ENCODE measurements at places on chromosomes 13 and 19.

- DNase-seq: no peak
Measured at GRCh38 chr13:53405616-53406015, 377.0 kb downstream of the OLFM4 start.

DNA sequence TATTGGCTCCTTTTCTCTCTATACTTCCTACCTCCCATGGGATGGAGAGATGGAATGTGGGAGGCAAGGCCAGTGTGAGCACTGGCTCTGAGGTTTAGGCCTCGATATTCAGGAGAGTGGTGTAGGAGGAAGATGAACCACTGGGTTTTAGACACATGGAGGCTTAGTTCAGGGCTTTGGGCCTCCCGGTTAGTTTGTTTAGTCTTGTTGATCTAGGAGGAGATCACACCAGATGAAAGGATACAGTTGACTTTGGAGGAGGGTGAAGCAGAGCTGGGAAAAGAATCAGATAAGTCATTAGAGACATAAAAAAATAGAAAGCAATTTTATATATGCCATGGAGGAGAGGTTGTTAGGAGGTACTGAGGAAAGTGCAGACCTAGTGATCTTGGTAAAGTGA, 30.9 kb downstream of the RNASEH2B start:
- no peak for DNase-seq

- no peak for DNase-seq
Measured at GRCh38 chr19:52963247-52963618, 552 bp upstream of the ZNF816 start.

GRCh38 chr13:50576156-50576555, 267.3 kb downstream of the DLEU7 start:
- no peak for DNase-seq

DNA sequence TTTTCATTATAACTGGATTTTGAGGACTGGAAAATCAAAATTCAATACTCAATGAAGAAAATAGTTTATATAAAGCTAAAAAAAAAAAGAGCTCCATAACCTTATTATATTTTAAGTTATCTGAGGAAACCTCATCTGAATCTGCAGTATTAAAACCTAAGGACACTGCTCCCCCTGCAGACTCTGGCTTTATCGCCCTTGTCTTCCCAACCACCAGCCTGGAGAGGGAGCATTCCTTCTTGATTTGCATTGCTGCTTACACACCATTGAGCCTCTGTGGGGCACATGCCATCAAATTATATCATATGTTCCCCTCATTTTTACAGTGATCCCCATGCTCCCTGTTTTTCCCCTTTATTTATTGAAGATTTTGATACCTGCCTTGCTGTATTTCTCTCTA, 871.4 kb upstream of the GPC6 start:
- DNase-seq: no peak

- DNase-seq: no peak
Measured at GRCh38 chr13:91540158-91540736, 141.8 kb downstream of the GPC5 start.

GRCh38 chr13:111620166-111620565, 299.7 kb downstream of the TEX29 start:
- no peak for DNase-seq

GRCh38 chr13:73593199-73593765, 534.5 kb downstream of the KLF5 start:
- no peak for DNase-seq

DNA sequence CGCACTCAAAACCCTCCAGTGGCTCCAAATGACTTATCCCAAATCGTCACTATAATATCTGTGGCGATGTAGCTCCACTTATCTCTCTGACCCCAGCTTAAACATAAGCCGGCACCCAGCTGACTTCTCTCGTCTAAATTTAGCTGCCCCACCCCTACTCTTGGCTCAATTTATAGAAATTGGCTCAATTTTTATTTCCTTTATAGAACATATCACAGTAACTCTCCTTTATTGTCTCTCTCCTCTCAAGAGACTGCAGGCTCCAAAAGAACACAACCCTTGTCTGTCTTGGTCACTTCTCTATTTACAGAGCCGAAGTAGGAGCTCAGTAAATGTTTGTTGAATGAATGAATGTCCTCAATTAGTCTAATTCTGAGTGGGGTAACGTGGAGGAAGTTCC, 805 bp downstream of the ZNF784 start:
- no peak for DNase-seq

- no peak for DNase-seq
Measured at GRCh38 chr19:8305798-8306197, 2.4 kb downstream of the CD320 start.

DNA sequence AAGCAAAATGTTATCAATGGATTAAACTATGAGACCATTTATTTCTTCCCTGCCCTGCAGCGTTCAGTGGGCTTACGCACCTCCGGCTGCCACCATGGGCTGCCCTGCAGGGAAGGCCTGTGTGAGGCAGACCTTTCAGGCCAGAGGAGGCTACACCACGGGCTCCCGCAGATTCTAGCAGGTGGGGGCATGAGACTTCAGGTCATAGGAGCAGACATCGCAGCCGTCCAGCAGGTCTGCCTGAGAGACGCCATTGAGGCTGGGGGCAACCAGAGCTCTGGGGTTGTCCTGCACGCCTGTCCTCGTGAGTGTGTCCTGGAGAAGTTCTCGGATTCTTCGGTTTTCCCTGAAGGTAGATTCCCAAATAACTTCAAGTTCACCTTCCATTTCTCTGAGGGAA, 9.4 kb upstream of the SLC7A9 start:
- no peak for DNase-seq

- no peak for DNase-seq
Measured at GRCh38 chr19:38019396-38019724, 112.4 kb downstream of the SIPA1L3 start.

DNA sequence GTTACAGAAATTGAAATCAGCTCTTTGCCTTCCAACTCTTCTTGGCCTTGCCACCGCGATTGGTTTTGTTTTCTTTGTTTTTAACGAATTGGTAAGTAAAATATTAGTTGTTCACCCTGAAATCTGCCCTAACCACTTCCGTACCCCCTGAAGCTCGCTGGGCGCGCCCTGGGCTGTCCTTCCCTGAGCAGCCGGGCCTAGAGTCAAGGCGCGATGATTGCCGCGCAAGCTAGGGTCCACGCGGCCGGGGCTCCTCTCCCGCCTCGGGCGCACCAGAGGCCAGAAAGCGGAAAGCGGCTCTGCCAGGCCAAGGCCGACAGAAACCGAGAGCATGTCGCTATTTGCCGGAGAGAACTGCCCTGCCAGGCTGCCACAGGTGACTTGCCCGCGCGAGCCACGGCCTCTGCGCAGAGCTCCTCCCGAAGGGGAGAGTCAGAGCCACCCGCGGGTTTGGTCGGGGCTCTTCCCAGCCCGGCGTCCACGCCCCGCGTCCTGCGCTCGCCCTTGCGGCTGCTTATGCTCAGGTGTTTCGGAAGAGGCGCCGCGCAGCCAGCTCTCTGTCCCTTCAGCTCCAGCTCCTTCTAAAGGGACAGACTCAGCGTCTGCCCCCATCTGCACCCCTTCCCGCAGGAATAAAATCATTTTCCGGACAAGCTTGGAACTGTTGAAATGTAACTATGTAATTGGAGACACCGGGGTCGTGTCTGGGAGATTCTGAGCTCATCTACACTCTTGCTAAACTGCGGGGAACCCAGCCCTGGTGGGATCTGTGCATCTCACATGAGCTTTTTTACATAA, 6.6 kb upstream of the CDX2 start:
- DNase-seq: no peak

DNA sequence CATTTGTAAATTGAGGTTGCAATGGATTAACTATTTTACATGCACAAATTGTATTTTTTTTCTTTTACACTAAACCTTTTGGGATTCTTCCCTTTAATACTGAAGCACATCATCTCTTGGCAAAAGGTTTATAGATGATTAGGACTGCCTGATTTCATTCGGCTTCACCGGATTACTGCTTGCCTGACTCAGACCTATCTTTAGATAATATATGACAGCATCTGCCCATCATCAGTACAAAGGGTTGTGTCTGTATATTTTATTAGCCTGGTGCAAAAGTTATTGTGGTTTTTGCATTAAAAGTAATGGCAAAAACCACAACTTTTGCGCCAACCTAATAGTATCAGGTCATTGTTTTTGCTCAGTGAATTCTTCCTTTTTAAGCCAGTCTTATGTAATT, 316.2 kb upstream of the HTR2A start:
- no peak for DNase-seq

GRCh38 chr19:27975419-27976005, 1237.4 kb downstream of the UQCRFS1 start:
- DNase-seq: no peak

DNA sequence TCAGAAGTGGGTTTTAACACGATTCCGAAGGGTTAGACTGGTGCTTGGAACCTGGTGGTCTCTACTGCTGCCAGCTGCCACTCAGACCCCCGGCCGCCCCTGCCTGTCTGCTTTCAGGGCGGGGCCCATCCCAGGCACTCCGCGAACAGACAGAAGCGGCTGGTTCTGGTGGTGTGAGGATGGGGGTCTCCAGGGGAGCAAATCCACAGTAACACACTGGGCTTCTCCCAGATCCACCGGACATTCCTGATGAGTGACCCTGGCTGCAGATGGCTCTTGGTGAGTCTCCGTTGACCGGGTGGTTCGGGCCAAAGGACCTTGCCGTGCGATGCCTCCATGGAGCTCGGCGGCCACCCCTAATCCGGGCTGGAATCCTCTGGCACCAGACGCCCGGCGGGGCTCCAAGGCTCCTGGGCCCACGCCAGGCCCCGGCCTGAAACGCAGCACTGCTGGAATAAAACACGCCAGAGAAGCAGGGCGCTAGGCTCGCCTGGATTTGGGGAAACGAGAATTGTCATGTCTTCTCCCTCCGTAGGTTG, 2.1 kb upstream of the PTBP1 start:
- DNase-seq: no peak

DNA sequence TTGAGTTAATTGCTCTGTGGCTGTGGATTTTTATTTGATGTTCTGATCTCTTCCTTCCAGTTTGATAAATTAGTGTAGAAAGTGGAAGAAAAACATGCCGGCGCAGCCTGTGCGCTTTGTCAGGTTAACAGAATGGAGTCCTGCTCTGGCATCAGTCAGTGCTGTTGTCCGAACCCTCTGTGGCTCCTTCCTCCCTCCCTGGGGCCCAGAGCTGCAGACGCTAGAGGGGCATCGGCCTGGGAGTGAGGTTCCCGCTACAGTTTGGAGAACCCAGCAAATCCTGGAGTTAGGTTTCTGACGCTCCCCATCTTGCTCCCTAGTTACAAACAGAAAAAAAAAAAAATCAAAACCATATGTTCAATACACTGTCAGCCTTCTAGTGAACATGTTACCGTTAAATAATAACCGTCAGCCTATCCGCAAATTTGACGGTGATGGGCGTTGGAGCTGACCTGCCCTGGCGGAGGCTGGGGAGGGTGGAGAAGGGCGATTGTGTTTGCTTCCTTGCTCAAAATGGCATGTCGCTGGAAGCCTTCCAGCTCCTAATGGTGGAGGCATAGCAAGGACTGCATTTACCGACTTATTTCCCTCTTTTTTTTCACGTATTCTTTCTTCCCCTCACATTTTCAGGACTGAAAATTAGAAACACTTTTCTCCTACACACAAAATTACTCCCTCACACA, 13.6 kb downstream of the MBNL2 start:
- DNase-seq: no peak

DNA sequence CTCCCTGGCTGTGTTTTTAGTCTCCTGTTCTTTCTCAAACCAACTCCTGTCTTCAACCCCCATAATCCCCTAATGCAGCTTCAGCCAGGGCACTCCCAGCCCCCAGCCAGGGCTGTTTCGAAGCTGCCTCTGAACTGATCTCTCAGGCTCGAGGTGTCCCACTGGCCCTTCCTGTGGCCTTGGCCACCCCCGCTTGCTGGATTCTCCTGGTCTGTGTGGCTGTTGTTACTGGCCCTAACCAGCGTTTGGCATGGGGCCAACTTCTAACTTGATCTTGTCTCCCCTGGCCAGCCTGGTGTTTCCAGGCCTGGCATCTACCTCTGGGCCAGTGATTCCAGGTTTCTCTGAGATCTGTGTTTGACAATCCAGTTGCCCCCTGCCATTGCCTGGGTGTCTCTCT, 11.0 kb downstream of the XAB2 start:
- no peak for DNase-seq

DNA sequence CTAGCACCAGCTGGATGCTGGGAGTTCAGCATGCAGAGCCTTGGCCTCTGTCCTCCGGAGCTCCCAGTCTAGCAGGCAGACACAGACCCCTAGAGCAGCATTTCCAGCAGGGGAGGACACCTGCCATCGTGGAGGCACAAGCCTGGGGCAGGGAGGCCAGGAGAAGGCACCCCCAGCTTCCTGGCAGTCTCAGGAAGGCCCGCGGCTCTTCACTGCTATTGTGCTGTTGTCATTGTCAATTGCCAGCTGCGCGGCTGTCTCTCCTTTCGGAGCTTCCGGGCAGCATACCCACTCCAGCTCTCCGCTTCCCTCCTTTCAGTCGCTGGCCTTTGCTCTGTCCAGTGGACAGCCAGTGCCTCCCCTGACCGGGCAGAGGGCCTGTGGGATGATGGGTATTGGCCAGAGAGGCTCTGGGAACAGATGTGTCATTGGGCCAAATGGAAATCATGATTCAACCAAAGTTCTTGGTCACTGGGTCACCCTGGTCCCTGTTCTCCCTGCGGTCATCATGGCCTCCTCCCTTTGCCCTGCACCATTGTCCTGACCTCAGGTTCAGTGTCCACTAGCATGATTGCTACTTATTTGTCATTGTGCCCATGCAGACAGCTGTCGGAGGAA, 93.0 kb downstream of the SLC7A1 start:
- DNase-seq: peak; percentile 11

- peak; percentile 98 for DNase-seq
Measured at GRCh38 chr19:45645631-45646344, 6.6 kb upstream of the EML2 start.

DNA sequence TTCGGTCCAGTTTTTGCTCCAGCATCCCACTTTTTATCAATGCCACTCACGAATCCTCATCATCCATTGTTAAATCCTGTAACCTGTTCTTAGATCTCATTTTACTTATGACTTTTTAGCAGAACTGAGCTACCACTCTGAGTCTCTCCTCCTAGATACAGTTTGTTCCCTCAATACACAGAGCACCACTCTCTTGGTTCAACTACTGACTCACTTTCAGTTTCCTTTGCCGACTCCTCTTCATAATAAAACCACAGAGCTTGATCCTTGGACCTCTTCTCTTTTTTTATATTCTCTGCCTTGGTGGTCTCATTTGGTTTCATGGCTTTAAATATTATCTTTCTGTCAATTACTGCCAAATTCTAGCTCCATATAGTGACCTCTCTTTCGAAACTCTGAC, 150.3 kb downstream of the SLITRK5 start:
- DNase-seq: no peak

DNA sequence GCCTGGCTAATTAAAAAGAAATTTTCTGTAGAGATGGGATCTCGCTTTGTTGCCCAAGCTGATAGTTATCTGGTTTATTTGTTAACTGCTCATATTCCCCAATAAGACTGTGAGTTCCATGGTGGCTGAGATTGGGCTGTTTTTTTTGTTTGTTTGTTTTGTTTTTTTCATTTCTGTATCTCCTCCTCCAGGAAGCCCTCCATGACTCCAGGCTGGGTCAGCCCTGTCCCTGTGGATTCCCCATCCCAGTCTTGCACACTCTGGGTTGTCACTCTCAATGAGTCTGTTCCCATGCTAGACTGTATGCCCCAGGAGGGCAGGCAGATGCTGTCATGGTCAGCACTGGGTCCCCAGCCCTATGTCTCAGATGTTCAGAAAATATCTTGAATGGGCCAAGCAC, 2.9 kb downstream of the EML2 start:
- no peak for DNase-seq

Measured in nucleus accumbens (tissue), 56 donors.